Substantia nigra (tissue), 51 donors: ENCODE measurements at places on chromosomes 2 and 18.

- DNase-seq = no peak
These were observed 72.2 kb upstream of the TMEM17 start for GRCh38 chr2:62577994-62578781.

DNA sequence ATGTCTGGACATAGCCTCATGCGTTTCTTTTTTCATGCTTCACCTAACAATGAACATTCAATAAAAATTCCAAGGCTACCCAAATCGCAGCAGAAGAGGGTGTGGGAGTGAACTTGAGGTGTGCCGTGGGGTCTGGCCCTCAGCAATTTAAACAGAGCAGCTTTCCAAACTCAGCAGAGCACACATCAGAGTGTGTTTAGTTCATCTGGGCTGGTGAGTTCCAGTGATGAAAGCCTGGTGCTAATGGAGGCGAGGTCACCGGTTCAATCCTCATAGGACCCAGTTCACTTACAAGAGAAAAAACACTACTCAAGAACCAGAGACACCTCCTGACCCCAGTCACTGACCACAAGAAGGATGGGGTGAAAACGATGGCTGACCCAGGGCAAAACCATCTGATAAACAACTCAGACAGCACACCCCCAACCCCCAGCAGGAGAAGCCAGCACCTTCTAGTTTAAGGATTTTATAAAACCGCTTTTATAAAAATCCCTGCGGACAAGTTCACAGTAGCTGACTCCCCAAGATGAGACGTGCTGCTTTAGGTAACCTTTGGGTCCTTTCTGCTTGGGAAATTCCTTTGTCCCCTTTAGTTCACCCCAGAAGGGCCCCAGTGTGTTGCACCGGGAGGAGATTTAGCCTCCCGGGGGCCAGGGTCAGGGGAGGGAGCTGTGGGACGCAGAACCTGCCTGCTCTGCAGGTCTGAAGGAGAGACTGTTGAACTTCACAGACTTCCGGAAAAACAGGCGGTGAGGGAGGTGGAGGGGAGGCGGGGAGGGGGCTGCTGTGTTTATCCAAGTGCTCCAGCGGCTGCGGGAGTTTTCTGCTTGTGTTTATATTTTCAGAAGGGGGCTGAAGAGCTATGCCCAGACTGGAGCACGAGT, 152.7 kb upstream of the SOX11 start:
- DNase-seq = no peak

- DNase-seq = no peak
These were observed 255.0 kb downstream of the CAMKMT start for GRCh38 chr2:44616667-44617155.

DNA sequence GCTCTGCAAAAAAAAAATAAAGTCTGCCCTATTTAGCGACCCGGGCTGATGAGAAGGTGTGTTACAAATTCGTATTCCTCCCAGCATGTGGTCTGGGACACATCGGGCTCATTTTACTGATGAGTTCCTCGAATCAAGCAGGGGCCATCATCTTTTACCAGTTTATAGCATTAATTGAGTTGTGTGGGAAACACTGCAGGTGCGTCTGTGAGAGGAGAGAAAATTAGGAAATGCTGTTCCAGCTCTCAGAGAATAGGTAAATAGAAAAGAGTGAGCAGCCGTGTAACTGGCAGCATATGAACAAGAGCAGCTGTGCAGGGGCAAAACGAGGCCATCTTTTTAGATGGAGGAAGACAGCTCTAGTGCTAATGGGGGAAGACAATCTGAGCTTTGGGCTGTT, 216.7 kb downstream of the SETBP1 start:
- DNase-seq = no peak

DNA sequence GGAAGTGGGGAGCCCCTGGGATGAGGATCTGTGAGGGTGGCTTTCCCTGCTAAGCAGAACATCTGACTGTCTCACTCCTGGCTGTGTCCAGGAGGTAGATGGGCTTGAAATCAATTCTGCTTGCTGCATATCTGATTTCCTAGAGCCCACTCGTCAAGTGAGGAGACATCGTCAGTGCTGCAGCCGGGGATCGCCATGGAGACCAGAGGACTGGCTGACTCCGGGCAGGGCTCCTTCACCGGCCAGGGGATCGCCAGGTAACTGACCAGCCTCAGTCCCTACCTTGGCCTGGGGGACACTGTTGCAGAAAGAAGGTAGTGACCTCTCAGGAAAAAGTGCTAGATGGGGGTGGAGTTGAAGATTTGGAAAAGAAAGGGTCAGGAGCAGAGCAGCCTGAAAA, 31.3 kb downstream of the CNGA3 start:
- DNase-seq = no peak

- DNase-seq = no peak
These were observed 28.0 kb downstream of the SRSF7 start for GRCh38 chr2:38723173-38723572.

DNA sequence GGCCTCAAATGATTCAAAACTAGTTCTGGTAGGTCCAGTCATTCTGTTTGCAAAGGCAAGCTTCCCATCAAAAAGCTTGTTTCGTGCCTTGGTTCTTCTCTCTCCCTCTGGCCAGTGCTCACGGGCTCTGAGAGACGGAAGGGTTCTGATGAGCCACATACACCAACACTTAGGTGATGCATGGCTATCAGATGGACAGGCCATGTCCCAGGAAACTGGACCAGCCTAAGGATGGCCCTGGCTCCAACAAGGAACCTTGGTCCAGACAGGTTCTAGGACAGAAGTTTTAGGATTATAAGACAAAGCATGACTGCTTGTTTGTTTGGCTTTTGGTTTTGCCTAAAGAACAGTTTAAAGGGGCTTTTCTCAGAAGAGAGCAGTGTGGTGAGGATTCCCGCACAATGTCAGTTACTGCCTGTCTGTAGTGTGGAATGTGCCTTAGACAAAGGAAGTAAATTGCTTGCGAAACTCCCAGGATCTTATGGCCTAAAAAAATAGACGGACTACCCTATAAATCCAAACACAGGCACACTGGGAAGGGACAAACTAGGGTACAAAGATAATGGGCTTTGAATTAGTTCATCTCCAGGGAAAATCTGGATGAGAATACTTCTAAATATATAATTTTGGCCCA, 10.3 kb downstream of the CYP1B1 start:
- no peak for DNase-seq

DNA sequence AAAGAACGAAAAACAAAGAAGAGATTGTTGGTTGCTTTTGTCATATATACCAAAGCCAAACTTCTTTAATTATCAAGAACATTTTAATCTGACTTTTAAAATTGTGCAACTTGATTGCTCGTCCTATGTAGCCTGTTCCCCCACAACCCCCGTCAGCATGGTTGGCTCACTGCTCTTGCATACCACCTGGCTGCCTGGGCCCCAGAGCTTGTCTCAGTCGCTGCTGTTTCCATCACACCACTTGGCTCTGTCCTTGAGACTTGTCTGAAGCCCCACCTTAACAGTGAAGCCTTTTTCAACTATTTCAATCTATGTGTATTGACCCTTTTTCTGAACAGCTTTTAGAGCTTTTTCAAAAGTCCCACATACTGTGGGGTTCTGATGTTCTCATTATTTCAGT, 270.8 kb downstream of the ZNF407 start:
- DNase-seq = no peak

GRCh38 chr2:27494284-27494943, 586 bp downstream of the FNDC4 start:
- peak; percentile 75 for DNase-seq

- DNase-seq = no peak
These were observed 52.6 kb upstream of the NEMP2 start for GRCh38 chr2:190587106-190587505.
